ENCODE measurements at places on chromosomes 1 and 21.

GRCh38 chr1:112803906-112804762 lies 89.0 kb upstream of the PPM1J start:
- peak; percentile 70 for DNase-seq

DNA sequence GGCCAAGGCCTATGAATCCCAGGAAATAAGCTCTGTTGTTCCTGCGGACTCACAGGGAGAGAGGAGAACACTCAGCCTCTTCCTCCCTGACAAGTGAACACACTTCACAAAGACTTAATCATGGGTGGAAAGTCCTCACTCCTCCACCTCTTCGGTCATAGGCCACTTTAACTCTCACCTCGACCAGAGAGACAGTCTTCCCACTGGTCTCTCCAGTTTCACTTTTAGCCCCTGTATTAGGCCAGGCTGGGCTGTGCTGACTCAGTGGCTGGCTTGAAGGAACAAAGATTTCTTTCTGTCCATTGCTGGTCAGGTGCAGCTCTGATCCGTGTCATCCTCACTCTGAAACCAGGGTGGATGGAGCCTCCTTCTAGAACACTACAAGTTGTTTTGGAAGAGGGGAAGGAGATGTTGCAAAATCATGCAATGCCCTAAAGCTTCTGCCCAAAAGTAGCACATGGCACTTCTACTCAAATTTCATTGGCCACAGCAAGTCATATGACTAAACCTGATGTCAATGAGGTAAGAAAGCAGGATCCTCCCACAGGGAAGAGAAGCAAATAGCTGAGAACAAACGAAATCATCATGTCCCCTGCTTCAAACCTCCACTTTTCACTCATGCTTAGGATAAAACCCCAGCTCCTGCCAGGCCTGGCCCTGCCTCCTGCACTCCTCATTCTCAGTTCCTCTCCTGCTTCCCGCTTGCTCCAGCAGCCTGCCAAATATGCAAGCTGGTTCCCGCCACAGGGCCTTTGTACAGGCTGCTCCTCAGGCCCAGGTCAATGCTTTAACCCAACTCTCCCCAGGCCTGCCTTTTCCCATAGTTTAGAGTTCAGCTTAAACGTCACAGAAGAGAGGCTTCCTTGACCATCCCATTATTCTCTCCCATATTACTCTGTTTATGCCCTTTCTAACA lies 150.5 kb upstream of the RUNX3 start:
- no peak for DNase-seq

GRCh38 chr1:202251424-202252256 lies 58.0 kb downstream of the LGR6 start:
- no peak for DNase-seq

DNA sequence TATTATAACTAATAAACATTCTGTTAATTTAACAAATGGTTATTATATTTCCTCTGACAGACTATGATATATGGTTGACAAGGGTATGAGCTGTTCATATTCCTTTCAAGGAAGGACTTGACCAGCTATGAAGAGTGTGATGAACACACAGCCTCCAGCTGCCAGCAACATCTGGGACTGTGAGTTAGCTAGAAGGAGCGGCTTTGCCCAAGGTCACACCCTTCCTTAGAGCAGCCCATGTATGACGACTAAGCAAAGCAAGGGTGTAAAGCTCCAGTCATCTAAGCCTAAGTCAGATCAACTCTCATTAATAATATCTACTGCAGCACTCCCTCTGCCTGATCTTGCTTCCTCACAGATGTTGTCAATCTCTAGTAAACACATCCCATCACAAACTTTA lies 355.4 kb downstream of the PLPP3 start:
- no peak for DNase-seq

DNA sequence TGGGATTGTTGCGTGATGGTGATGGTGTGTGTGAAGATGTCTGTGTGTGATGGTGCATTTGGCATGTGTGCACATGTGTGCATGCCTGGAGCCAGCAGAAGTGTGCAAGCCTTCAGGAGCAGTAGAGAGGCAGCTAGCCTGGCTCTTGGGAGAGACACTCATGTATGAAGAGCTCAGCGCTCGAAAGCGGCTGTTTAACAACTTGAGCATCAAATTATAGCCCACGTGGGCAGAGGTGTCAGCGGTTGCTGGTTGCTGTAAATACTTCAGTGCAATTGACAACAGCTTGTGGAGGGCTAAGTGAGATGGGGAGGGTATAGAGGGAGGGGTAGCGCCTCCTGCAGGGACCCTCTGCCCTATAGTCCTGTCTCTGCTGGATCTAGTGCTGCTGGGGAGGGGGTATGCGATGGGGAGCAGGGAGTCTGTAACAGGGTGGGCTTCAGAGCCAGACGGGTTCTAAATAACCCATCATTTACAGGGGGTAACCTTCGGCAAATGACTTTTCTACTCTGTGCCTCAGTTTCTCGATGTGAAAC lies 21.5 kb downstream of the FOXD2 start:
- no peak for DNase-seq

- DNase-seq: no peak
These were observed 145.2 kb upstream of the ERG start for GRCh38 chr21:38643404-38644023.

DNA sequence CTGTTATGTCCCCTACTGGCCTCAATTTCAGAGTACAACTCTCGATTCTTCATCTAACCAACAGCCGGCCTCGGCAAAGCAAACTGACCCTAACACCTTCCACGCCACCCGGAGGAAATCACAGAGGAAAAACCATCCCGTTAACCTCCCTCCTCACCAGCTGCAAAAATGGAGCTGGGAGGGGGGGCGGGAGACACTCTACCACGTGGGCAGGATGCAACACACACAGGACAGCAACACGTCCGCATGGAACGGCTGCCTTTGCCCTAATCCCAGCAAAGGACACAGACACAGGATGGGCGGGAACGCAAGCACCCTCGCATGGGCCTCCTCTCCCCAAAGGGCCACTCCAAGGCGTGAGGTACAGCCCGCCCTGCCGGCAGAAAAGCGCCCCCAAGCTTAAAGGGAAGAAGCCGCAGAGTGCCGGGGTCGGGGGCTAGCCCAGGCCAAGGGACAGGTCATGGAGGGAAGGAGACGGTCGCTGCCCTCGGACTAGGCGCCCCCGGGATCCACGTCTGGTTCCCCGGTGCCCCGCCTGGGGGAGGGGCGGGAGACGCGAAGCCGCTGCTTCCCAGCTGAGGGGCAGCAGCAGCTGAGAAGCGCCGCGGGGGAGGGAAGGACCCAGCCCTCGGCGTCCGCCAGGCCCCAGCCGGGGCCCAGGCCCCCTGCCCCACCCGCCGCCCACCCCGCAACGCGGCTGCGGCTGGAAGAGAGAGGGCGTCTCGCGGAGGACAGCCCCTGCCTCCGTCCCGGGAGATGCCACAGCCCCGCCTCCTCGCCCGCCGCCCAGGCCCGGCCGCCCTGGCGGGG lies 590 bp downstream of the FOXJ3 start:
- DNase-seq: peak; percentile 58

DNA sequence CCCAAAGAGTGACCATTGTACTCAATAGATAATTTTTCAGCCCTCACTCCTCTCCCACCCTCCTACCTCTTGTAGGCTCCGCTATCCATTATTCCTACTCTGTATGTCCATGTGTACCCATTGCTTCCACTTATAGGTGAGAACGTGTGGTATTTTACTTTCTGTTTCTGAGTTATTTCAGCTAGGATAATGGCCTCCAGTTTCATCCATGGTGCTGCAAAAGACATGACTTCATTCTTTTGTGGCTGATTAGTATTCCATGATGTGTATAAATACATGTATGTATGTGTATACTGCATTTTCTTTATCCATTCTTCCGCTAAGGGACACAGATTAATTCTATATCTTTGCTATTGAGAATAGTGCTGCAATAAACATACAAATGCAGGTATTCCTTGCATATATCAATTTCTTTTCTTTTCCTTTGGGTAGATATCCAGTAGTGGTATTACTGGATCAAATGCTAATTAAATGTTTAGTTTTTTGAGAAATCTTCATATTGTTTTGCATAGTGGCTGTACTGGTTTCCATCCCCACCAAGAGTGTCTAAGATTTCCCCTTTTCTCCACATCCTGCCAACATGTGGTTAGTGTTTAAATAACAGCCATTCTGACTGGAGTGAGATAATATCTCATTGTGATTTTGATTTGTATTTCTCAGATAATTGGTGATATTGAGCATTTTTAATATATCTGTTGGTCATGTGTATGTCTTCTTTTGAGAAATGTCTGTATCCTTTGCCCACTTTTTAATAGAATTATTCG lies 4.9 kb downstream of the LY9 start:
- DNase-seq: peak; percentile 31

DNA sequence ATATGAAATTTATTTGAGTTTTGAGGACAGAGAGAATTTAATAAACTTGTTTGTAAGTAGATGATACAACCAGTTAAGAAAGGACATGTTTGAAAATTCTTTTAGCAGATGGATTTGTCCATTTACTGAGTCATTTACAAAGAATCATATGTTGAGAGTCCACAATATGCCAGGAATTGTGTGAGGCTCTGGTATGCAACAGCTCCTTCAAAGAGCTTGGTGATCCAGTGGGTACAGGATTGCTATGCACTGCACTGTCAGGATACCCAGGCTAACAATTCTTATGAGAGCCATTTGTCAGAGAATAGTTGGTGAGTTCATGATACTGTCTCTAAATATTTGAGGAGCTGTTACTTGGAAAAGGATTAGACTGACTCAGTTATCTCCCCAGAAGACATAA lies 11.0 kb downstream of the DNM3 start:
- no peak for DNase-seq

GRCh38 chr1:18527921-18528320 lies 47.2 kb downstream of the KLHDC7A start:
- DNase-seq: no peak

DNA sequence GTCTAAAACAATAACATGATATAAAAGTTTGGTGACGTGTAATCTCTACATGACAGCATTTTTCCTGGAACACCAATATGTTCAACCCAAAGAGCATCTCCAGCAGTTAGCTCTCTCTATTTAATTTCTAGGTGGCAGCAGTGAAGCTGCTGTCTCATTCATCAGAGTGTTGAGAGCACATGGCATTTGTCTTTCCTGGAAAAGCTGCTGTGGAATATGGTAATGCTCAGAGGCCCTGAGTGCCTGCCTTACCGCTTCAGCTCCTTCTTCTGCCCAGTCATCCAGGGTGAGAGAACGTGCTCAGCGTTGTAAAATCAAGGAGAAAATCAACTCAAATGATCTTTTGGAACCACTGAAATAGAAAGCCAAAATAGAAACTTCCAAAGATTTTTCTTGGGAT lies 640.7 kb downstream of the ADGRL2 start:
- DNase-seq: no peak

GRCh38 chr1:153921803-153922075 lies 1.0 kb downstream of the GATAD2B start:
- DNase-seq: no peak

GRCh38 chr1:182329471-182329870 lies 62.1 kb downstream of the GLUL start:
- no peak for DNase-seq

DNA sequence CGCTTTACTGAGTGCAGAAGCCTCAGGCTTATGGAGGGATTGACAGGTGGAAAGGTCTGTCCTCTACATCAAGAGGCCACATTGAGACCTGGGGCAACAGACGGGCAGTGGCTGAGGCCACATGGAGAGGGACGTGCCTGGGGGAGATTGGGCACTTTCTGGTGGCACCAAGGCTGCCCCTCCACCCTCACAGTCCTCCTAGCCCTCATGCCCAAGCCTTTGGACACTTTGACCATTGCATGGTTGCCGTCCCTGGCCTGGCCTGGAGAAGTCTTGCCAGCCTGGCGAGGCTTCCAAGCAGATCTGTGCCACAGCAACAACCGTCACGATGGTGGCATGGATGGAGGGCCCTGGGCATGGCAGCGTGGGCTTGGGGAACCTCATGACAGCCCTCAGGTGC lies 192.1 kb upstream of the VAMP3 start:
- DNase-seq: no peak

DNA sequence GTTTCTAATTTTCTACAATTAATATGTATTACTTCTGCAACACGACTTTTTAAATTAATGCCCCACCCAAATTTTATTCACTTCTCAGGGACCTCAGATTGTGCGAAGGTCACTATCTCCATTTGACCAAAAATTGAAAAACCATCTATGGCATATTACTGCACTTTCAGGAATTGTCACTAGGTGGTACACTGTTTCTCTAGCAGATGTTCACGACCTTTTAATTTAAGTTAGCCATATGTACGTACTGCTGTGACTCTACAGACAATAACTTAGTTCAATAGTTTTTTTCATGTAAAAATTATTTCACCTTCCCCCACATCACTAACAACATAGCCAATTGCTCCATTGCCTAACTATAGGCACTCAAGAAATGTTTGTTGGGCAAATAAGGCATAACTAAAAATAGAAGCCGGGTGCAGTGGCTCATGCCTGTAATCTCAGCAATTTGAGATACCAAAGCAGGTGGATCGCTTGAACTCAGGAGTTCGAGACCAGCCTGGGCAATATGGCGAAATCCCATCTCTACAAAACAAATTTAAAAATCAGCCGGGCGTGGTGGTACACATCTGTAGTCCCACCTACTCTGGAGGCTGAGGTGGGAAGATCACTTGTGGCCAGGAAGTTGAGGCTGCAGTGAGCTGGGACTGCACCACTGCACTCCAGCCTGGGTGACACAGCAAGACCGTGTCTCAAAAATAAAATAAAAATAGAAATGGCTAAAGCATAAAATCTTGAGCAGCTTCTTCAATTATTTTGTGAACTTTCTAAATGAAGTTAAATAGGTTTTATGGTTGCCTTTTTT lies 75.7 kb upstream of the PKN2 start:
- DNase-seq: no peak

- no peak for DNase-seq
These were observed 8.5 kb upstream of the B4GALT3 start for GRCh38 chr1:161185732-161186311.

GRCh38 chr21:44093761-44094160 lies 13.4 kb upstream of the PWP2 start:
- DNase-seq: no peak

DNA sequence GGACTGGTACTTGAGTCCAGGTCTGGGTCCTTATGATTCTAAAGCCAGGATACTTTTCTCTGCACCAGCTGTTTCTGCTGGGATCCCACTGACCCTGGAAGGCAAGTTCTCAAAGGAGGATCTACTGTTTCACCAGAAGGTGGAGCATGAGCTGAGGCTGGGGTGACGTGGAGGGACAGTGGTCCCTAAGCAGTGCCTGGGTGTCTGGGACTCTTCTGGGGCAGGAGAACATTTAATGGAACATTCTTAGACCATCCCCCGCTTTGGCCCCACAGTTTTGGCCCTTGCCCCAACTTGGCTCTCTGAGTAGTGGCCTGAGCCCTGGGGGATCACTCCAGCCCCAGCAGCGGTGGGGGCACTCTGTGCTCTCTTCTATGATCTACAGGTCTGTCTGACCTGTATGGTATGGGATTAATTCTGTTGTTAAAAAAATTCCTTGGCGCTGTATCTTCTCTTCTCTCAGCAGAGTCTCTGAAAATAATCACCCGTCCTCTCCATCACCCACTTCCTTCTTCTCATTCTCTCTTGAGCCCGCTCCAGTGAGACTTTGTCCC lies 60.3 kb upstream of the CSF3R start:
- DNase-seq: no peak

DNA sequence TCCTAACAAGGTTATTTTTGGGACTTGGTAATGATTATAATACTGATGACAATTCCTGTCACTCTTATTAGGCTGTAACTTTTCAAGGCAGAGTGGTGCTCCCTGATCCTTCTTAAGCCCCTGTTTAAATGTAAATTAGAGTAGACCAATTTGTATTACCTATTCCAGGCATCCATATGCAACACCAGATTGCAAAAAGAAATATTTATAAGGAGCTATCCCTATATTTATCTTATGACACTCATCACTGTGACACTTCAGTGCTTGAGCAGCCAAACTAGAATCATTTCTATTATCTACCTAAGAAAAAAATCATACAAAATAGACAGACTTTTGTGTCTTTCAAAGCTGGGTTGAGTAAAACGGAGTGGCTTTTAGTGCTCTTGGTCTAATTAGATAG lies 462.7 kb downstream of the ADGRL2 start:
- DNase-seq: no peak

All from DND-41 (cell line).